ENCODE measurements at places on chromosomes 12 and 14. TPM values are rescaled to one million over a fixed set of nuclear protein-coding genes. Genes with fewer than 3 reads are reported as not detected.

ACTN1 gene
- total RNA-seq = 70.6 TPM

LLPH gene
- 29.1 TPM for total RNA-seq

PCNX4 gene
- 26.9 TPM for total RNA-seq

PIK3C2G gene
- not detected for total RNA-seq

ALDH1L2 gene
- 4.8 TPM for total RNA-seq

Data from activated CD4-positive, alpha-beta memory T cell treated with anti-CD3 and anti-CD28 coated beads for 36 hours (primary cell).